ENCODE measurements at places on chromosomes 2 and 18.

- H3K4me1 ChIP-seq: no peaks in the 10 kb centered on the region
- H3K27ac ChIP-seq: no peak overlapping the region
- DNase-seq: no peak
- H3K4me3 ChIP-seq: no peak overlapping the region
- H3K36me3 ChIP-seq: no peaks in the 10 kb centered on the region
- no peaks in the 10 kb centered on the region for H3K27me3 ChIP-seq
These were observed 167.8 kb downstream of the PMAIP1 start for GRCh38 chr18:60067426-60068210.

GRCh38 chr2:181128199-181128598 lies 147.8 kb downstream of the UBE2E3 start:
- no peaks in the 10 kb centered on the region for H3K36me3 ChIP-seq
- DNase-seq: no peak
- H3K4me3 ChIP-seq: no peak overlapping the region

GRCh38 chr18:49225160-49225559 lies 235.3 kb downstream of the DYM start:
- no peaks in the 10 kb centered on the region for H3K4me1 ChIP-seq
- H3K27me3 ChIP-seq: no peaks in the 10 kb centered on the region
- no peak overlapping the region for H3K27ac ChIP-seq
- DNase-seq: no peak
- H3K4me3 ChIP-seq: no peak overlapping the region

GRCh38 chr2:238462782-238463396 lies 36.2 kb downstream of the ASB1 start:
- no peaks in the 10 kb centered on the region for H3K36me3 ChIP-seq
- no peak for DNase-seq
- H3K4me1 ChIP-seq: no peaks in the 10 kb centered on the region
- no peak overlapping the region for H3K27ac ChIP-seq

GRCh38 chr2:175309799-175310198 lies 128.3 kb upstream of the ATP5MC3 start:
- no peak overlapping the region for H3K4me3 ChIP-seq
- H3K4me1 ChIP-seq: peaks cover 9% of the 10 kb centered on the region
- peak; percentile 67 for DNase-seq
- no peaks in the 10 kb centered on the region for H3K27me3 ChIP-seq
- no peak overlapping the region for H3K27ac ChIP-seq

GRCh38 chr18:26335571-26336487 lies 109.6 kb downstream of the TAF4B start:
- no peaks in the 10 kb centered on the region for H3K4me1 ChIP-seq
- DNase-seq: no peak
- no peak overlapping the region for H3K27ac ChIP-seq
- no peak overlapping the region for H3K4me3 ChIP-seq

Data from DND-41 (cell line).